ENCODE measurements at places on chromosomes 5 and 9.

DNA sequence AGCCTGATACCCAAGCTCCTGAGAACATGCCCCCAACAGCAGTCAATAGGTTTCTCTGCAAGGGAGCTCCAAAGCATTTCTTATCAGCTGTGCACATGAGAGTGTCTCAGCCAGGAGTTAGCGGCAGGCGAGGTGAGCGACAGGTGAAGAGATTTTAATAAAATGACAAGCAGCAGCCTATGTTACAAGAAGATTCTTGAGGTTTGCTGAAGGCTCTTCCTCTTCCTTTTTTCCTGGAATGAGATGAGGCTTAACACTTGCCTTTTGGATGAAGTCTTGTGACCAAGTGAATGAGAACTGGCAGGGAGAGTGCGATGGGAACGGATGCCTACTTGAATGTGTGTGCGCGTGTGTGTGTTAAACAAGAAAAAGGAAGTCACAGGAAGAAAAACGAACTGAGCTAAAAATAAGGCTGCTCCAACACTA lies 76.1 kb downstream of the SHB start:
- peaks cover 2% of the 10 kb centered on the region for H3K4me1 ChIP-seq
- H3K27ac ChIP-seq = no peak overlapping the region
- no peaks in the 10 kb centered on the region for H3K36me3 ChIP-seq
- no peaks in the 10 kb centered on the region for H3K27me3 ChIP-seq

GRCh38 chr5:169628892-169629291 lies 8.2 kb upstream of the DOCK2 start:
- H3K27ac ChIP-seq = no peak overlapping the region
- no peak for DNase-seq
- no peaks in the 10 kb centered on the region for H3K36me3 ChIP-seq
- no peak overlapping the region for H3K4me3 ChIP-seq
- no peaks in the 10 kb centered on the region for H3K4me1 ChIP-seq

- H3K4me1 ChIP-seq = no peaks in the 10 kb centered on the region
- no peak overlapping the region for H3K27ac ChIP-seq
- no peaks in the 10 kb centered on the region for H3K27me3 ChIP-seq
- no peaks in the 10 kb centered on the region for H3K36me3 ChIP-seq
- no peak for DNase-seq
- no peak overlapping the region for H3K4me3 ChIP-seq
These were observed 24.8 kb downstream of the PLPP1 start for GRCh38 chr5:55509796-55510522.

DNA sequence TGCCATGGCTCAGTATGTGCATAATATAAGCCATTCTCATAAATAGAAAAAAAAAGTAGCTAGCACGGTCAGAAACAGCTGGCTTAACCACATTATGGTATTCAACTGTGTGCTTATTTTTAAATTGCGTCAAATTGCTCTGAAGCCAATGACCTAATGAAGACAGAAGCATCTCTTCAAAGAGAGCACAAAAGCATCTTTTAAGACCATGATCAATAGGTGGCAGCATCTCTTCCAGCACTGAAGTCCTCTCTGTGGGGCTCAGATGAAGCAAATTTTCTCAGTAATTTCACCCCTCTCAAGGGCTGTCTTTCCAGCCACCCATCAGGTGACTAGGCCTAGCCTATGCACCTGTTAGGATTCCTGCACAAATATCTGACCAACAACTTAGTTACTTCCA lies 251.4 kb downstream of the GLIS3 start:
- no peaks in the 10 kb centered on the region for H3K27me3 ChIP-seq
- no peak for DNase-seq
- H3K4me1 ChIP-seq = no peaks in the 10 kb centered on the region
- H3K4me3 ChIP-seq = no peak overlapping the region

DNA sequence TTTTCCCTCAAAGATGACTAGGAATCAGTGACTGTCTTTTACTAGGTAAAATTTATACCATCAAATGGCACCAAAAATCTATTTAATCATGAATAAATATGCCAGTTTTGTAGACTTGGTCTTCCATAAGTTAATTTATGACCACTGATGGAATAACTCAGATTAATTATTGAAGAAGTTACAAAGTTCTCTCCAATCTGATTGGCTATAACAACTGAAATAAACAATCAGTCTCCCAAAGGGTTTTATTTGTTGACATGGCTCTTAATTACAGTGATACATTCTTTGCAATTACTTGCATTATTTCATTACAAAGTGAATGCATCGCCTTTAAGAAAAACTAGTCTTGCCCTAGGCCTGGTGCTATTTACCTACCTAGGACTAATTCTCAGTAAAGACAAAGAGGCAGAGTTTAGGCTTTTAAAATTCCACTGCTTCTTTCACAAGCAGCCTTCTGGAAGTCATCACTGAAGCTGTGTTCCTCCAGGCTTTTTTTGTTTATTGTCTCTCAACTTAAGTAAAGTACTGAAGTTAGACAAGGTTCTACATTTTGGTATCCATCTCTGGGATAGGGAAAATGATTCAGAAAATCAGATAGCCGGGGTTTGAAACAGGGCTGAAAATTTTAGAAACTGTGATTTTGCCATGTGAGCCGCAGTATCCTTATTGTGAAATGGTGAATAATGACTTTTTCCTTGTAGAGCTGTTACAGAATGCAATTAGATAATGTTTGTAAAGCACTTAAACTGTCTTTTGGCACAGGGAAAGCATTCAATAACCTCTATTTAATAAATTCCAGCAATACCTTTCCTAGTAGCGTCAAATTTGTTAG lies 2.5 kb downstream of the STOM start:
- no peaks in the 10 kb centered on the region for H3K36me3 ChIP-seq
- peak overlapping the region; percentile 43 for H3K27ac ChIP-seq
- no peaks in the 10 kb centered on the region for H3K27me3 ChIP-seq
- no peak overlapping the region for H3K4me3 ChIP-seq

DNA sequence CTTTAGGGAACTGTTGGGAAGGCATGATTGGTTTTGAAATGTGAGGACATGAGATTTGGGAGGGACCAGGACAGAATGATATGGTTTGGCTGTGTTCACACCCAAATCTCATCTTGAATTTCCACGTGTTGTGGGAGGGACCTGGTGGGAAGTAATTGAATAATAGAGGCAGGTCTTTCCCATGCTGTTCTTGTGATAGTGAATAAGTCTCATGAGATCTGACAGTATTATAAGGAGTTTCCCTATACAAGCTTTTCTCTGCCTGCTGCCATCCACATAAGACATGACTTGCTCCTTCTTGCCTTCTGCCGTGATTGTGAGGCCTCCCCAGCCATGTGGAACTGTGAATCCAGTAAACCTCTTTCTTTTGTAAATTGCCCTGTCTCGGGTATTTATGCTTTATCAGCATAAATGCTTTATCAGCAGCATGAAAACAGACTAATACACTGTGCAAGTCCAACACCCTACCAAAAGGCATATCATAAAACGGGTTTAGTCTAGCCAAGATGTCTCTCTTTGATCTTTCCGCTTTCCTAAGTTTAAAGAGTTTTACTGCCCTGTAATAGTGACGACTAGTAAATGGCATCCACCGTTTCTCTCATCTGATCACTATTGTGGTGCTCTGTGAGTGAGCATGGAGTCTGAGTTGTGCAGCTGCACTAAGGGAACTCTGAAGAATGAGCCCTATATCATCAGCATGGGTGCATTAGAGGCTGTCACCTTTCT lies 12.9 kb upstream of the ZNF782 start:
- no peak for DNase-seq
- H3K4me3 ChIP-seq = no peak overlapping the region
- no peaks in the 10 kb centered on the region for H3K4me1 ChIP-seq
- H3K36me3 ChIP-seq = no peaks in the 10 kb centered on the region

- no peaks in the 10 kb centered on the region for H3K27me3 ChIP-seq
- H3K27ac ChIP-seq = no peak overlapping the region
- peaks cover 4% of the 10 kb centered on the region for H3K4me1 ChIP-seq
- H3K4me3 ChIP-seq = no peak overlapping the region
- DNase-seq = no peak
- H3K36me3 ChIP-seq = peaks cover 13% of the 10 kb centered on the region
These were observed 41.5 kb downstream of the SH3PXD2B start for GRCh38 chr5:172412724-172413286.

GRCh38 chr9:1271367-1271766 lies 221.2 kb downstream of the DMRT2 start:
- H3K36me3 ChIP-seq = no peaks in the 10 kb centered on the region
- DNase-seq = no peak
- no peak overlapping the region for H3K27ac ChIP-seq
- no peaks in the 10 kb centered on the region for H3K4me1 ChIP-seq

GRCh38 chr9:16500386-16500785 lies 370.1 kb downstream of the BNC2 start:
- no peaks in the 10 kb centered on the region for H3K36me3 ChIP-seq
- no peaks in the 10 kb centered on the region for H3K4me1 ChIP-seq

GRCh38 chr5:955886-956761 lies 52.5 kb upstream of the NKD2 start:
- H3K4me1 ChIP-seq = peaks cover 20% of the 10 kb centered on the region
- no peak overlapping the region for H3K4me3 ChIP-seq
- no peaks in the 10 kb centered on the region for H3K27me3 ChIP-seq
- H3K36me3 ChIP-seq = no peaks in the 10 kb centered on the region
- no peak overlapping the region for H3K27ac ChIP-seq
- no peak for DNase-seq

- no peaks in the 10 kb centered on the region for H3K36me3 ChIP-seq
- no peak for DNase-seq
- no peak overlapping the region for H3K4me3 ChIP-seq
- peaks cover 29% of the 10 kb centered on the region for H3K27me3 ChIP-seq
These were observed 17.5 kb downstream of the ABO start for GRCh38 chr9:133257465-133257956.

DNA sequence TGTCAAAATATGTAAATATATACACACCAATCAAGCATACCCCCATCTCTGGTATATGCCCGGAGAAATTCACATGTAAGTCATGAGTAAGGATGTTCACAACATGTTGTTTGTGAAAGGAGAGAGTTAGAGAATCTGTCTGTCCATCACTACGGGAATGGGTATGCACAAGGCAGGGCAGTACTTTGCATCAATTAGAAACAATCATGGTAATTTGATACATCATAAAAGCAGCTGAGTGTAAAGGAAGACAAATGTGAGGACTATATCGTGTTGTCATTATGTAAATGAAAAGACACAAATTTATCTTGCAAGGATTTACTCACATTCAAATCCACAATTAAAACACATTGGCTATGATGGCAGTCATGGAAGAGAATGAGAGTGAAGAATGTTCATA lies 146.7 kb downstream of the SV2C start:
- no peak for DNase-seq
- no peaks in the 10 kb centered on the region for H3K4me1 ChIP-seq
- no peaks in the 10 kb centered on the region for H3K27me3 ChIP-seq
- no peak overlapping the region for H3K27ac ChIP-seq

DNA sequence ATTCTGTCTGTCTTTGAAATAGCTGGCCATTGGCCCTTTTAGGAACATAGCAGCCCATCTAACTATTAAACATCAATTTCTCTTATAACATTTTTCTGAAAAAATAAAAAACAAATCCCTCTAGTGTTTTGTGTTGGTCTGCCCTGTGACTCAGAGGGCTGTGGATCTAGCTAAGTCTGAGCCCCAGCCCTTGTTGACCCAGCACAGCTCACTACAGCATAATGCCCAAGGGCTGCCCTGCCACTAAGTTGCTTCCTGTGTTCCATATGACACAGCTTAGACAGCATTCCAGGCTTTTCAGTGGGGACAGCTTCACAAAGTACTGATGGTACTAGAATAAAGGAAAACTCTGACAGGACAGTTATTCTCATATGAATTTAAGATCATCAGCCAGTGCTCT lies 136.0 kb downstream of the SCAMP1 start:
- no peaks in the 10 kb centered on the region for H3K36me3 ChIP-seq
- H3K27me3 ChIP-seq = no peaks in the 10 kb centered on the region
- H3K4me3 ChIP-seq = no peak overlapping the region
- H3K4me1 ChIP-seq = peaks cover 11% of the 10 kb centered on the region

DNA sequence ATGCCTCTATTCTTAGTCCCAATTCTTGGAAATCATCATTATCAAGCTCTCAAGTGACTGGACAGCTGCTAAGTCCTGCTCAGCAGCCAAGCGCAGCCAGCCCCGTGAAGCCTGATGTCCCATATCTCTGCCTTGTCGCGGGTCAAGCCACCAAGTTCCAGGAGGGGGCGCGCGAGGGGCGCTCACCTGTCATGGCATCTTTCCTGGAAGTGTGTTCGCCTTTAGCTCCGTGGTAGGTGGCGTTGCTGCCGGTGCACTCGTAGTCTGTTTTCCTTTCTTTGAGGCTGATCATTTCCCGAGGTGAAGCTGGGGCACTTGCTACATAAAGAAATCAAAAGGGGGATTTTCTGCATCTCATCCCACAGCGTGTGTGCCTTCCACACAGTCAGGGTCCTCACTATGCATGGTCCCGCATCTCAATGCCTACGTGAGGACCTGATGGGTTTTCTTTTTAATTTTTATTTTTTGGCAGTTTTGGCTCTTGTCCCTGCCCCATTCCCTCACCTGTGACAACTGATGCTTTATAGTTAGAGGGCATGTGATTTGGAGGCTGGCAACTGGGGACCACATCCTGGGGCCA lies 227.0 kb upstream of the DAP start:
- DNase-seq = peak; percentile 59
- no peak overlapping the region for H3K4me3 ChIP-seq
- H3K36me3 ChIP-seq = peaks cover 23% of the 10 kb centered on the region
- H3K4me1 ChIP-seq = no peaks in the 10 kb centered on the region
- H3K27me3 ChIP-seq = no peaks in the 10 kb centered on the region
- no peak overlapping the region for H3K27ac ChIP-seq

DNA sequence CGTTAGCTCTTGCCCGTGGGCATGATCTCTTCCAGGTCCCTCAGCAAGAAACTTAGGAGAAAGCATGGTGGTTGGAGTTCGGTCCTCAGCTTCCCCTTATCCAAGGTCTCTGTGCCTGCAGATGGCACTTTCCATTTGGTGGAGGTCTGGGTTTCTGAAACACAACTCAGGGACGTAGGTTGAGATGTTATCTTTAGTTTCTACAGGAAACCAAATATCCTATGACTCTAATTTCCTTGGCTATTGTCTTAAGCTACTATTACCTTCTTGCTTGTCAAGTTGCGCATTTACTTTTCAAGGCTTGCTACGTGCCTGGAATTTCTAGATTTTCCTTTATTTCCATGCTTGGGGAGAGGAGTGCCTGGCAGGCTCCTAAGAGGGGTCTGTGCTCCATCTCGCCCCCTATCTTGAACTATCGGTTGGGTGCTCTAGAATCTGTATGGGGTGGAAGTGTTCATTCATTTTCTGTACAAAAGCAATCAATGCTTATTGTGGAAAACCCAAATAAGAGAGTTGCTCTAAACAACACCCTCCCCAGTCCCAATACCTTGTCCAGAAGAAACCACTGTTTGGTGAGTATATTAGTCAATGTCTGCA lies 32.9 kb upstream of the KCNIP1 start:
- DNase-seq = no peak
- no peaks in the 10 kb centered on the region for H3K27me3 ChIP-seq
- no peaks in the 10 kb centered on the region for H3K4me1 ChIP-seq
- no peak overlapping the region for H3K4me3 ChIP-seq

DNA sequence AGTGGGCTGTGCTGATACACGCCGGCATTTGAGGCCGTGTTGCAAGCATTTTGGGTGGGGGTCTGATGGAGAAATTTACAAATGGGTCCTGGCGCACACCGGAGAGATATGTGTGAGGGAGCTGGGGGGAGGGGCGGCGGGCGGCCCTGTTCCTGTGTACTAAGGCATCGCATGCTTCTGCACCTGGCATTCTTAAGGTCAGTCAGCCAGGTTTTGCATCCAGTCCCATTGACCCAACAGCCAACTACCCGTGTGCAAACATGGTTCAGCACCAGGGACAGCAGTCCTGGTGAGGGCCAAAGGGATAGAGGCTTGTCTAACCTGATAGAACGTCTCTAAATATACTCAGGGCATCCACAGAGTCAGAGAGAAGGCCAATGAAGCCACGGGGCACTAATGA lies 839 bp downstream of the GABRG2 start:
- no peaks in the 10 kb centered on the region for H3K27me3 ChIP-seq
- no peak overlapping the region for H3K27ac ChIP-seq
- no peak overlapping the region for H3K4me3 ChIP-seq
- H3K36me3 ChIP-seq = no peaks in the 10 kb centered on the region

GRCh38 chr9:99411479-99412115 lies 189.5 kb downstream of the SEC61B start:
- H3K36me3 ChIP-seq = no peaks in the 10 kb centered on the region
- no peak for DNase-seq
- no peaks in the 10 kb centered on the region for H3K27me3 ChIP-seq
- peaks cover 12% of the 10 kb centered on the region for H3K4me1 ChIP-seq
